ENCODE measurements at places on chromosomes 13 and 19.

DNA sequence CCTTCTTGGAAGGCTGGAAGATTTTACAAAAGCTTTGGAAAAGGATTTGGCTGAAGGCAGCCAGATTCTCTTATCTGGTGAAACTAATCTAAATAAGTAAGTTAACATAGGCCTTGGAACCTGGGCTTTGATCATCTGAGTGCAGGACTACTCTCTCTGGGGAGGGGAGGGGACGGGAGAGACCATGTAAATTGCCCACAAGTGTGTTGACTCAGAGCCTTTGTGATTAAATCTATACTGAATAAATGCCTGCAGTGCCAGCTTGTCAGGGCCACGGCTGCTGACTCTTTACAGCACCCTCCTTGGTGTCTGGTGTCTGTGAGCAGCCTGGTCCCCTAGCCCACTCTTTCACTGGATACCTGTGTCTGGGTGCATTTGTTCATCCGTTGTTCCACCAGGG, 251.4 kb downstream of the ITGBL1 start:
- no peak for DNase-seq

- DNase-seq: no peak
Observed at GRCh38 chr13:47332149-47332548, 435.3 kb upstream of the HTR2A start.

GRCh38 chr13:34020388-34020787, 202.4 kb downstream of the RFC3 start:
- no peak for DNase-seq

- no peak for DNase-seq
Observed at GRCh38 chr13:100409132-100409531, 179.5 kb downstream of the GGACT start.

- no peak for DNase-seq
Observed at GRCh38 chr13:40207001-40207478, 459.4 kb downstream of the FOXO1 start.

- no peak for DNase-seq
Observed at GRCh38 chr13:85386424-85386823, 412.8 kb downstream of the SLITRK6 start.

DNA sequence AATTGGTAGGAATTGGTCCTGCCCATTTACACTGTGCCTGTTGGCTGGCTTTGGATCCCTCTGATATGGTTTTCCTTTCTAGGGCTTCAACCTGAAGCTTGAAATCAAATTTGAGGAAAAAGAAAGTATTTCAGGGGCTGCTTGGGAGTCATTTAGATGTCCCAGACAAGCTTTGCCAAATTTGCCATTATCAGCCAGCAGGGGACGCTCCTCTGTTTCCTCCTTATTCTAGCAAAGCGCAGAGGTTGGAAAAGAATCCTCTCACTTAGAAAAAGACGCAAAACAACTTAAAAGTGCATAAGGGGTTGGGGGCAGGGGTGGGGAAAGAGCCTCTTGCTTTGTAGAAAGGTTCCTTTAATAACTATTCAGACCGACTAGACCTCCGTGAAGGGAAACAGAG, 1211.1 kb upstream of the PCDH20 start:
- DNase-seq: no peak

- DNase-seq: peak; percentile 93
Observed at GRCh38 chr19:5805462-5806132, 730 bp downstream of the NRTN start.

DNA sequence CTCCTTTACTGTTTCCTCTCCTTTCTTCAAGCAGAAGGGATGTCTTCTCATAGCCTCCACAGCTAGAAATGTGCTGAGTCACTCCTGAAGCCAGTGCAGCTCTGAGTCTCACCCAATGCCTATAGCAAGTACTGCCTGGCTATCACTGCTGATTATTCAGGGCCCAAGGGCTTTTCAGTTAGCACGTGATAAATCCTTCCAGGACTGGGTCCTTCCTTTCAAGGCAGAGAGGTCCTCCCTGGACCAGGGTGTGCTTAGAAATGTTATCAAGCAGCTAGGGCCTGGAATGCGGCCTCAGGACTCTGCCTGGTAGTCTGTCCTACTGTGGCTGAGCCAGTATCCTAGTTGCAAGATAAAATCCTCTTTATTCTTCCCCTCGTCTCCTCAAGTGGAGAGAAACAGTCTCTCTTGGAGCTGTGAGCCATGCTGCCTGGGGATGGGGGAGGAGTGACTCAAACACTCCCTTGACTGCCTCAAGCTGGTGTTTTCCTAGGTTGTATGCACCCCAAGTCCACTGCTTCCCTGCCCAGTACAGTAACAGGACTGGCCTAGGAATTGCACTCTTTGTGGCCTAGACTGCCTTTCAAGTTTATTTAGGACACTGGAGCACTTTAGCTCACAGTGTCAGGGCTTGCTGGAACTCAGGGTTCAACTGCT, 198.7 kb upstream of the SERP2 start:
- DNase-seq: no peak

GRCh38 chr19:48248081-48248833, 7.5 kb downstream of the CARD8 start:
- DNase-seq: no peak

GRCh38 chr13:29362849-29363604, 232.5 kb downstream of the SLC7A1 start:
- DNase-seq: peak; percentile 68

GRCh38 chr13:80469853-80470381, 129.0 kb upstream of the SPRY2 start:
- no peak for DNase-seq

DNA sequence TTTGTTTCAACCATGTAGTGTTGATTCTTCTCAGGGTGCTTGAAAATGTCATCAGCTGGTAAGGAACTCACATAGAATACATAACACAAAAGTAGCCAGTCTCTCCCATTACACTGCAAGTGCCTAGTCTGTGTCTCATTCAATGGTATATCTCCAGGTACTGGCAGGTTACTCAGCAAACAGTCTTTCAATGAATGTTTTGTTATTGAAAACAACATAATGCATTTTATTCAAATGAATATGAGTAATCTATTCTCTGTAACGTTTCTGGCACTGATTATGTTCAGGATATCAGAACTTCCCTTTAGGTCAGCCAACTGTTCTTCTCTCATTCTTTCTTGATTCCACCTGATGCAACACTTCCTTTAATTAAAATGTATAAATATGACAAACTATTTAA, 68.0 kb upstream of the SLITRK1 start:
- DNase-seq: no peak

DNA sequence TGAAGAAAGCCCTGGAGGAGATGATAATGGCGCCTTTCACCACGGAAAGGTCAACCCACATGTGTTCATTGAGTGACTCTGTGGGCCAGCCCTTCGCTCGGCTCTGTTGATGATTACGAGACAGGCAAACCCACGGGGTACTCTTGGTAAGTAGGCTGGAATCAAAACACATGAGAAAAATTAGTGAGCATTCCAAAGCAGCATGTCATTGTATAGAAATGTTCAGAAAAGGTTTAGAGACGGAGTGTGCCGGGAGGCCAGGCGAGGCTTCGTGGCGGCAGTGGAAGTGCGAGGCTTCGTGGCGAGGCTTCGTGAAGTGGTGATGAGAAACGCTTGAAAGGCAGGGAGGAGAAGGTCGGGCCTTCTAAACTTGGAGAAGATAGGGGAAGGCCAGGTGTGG, 144.3 kb downstream of the ZNF536 start:
- no peak for DNase-seq

DNA sequence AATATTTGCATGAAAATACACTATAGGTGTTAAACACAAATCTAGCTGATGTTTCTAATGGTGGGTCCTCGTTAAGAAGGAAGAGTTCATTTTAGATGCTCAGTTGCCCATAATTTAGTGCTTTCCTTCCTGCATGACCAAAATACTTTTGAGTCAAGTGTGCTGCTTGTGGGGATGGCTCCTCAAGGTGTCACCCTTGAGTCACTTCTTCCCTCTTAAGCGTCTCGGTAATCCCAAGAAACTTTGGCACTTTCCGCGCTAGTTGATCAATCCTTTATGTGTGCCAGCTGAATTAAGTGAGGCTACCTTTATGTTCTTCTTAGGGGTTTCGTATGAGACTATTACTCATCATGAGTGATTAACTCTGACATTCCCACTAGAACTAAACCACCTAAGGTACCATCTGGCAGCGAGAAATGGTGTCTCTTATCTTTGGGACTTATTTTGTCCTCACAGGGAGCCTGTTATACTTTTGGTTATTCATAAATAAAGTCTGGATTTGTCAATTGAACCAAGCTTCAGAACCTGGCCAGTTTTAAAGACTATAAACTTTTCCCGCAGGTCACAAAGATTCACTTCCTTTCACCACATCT, 106.8 kb downstream of the NHLRC3 start:
- peak; percentile 59 for DNase-seq

- no peak for DNase-seq
Observed at GRCh38 chr19:35596366-35596999, 10.5 kb downstream of the PMIS2 start.

DNA sequence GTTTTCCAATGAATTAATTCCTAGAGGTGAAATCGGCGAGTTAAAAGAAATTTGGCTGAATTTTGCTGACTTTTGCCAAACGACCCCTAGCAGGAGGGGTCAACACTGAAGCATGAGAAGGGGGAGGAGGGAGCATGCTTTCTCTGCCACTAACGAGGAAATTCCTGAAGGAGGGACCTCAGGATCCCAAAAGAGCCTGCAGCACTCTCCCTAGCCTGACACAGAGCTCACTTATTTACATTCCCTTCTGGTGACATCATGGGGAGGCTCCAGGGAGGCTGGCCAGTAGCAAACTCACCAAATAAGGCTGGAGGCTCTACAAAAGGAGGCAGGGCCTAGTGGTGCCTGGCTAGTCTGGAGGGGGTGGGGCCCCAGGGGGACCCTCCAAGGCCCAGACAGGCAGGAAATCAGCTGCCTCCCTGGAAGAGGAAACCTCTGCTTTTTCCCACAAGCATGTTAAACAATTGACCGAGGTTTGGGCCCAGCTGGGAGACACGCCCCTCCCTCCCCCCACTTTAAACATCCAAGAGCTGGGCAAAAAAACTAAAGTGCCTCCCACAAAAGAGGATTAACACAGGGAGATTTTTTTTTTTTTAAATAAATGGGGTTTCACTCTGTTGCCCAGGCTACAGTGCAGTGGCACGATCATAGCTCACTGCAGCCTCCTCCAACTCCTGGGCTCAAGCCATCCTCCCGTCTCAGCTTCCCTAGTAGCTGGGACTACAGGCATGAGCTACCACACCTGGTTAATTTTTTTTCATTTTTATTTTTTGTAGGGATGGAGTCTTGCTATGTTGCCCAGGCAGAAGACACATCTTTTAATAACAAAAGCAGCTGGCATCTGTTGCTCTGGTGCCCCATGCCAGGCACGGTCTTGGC, 2.1 kb downstream of the DAPK3 start:
- DNase-seq: peak; percentile 93

- DNase-seq: no peak
Observed at GRCh38 chr19:37926255-37926654, 19.2 kb downstream of the SIPA1L3 start.

- DNase-seq: no peak
Observed at GRCh38 chr19:22545751-22546150, 88.4 kb upstream of the ZNF492 start.

DNA sequence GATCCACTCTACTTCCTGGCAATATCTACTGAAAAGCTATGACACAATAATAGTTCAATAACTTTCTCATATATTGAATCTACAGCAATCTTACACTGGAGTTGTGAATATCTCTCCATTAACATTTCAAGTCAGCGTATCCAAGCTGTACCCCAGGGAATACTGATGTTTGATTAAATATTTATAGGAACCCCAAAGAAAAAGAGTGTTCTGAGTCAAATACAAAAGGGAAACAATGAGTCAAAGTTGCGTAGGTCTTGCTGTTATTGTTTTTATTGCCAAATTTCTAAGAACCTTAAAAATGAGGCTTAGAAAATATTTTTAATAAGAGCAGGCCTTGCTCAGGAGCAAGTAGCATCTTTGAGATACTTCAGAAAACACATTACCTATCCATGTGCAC, 415.5 kb downstream of the FGF14 start:
- no peak for DNase-seq

GRCh38 chr13:78187781-78188180, 269.1 kb upstream of the EDNRB start:
- no peak for DNase-seq
